ENCODE measurements at places on chromosomes 7 and 10.

DNA sequence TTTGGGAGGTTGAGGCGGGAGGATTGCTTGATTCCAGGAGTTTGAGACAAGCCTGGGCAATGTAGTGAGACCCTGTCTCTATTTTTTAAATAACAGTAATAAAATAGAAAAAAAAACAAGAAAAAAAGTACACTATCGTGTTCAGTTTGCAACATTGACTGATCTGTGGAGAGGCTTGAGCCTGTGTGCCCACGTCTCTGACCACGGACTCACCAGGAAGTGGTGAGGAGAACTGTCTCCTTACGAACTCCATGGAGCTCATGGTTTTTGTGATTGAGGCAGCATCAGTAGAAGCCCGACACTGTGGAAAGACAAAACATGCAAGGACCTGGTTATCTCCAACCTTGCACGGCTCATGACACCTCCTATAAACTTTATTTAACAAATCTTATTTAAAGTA, 23.9 kb upstream of the DNAJB6 start:
- DNase-seq = no peak

- no peak for DNase-seq
Measured at GRCh38 chr7:5349437-5350173, 66.9 kb downstream of the SLC29A4 start.

- no peak for DNase-seq
Measured at GRCh38 chr7:28686418-28686800, 271.7 kb downstream of the TRIL start.

- DNase-seq = no peak
Measured at GRCh38 chr10:84341983-84342382, 13.6 kb downstream of the CCSER2 start.

DNA sequence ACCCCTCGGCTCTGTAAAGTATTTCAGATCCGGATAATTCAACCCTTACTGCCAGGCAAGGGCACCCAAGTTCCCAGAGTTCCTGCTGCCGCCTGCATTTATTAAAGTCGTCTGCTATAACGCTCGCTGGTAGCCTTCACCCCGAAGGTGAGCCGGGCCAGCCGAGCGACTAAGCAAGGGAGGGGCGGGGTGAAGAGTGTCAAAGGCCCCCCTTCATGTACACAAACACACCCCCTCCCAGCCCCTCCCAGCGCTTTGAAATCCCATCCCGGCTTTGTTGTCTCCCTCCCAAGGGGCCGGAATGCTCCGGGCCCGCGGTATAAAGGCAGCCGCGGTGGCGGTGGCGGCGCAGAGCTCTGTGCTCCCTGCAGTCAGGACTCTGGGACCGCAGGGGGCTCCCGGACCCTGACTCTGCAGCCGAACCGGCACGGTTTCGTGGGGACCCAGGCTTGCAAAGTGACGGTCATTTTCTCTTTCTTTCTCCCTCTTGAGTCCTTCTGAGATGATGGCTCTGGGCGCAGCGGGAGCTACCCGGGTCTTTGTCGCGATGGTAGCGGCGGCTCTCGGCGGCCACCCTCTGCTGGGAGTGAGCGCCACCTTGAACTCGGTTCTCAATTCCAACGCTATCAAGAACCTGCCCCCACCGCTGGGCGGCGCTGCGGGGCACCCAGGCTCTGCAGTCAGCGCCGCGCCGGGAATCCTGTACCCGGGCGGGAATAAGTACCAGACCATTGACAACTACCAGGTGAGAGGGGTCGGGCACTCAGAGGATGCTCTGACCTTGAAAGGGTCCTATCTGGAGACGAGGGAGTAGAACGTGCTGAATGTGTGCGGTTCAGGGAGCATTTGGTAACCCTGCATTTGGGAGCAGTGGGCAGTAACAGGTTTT, at the start of gene DKK1:
Gene DKK1, plus strand, starts transcription at position 349 of the 889 bp plus-strand sequence. Its CDS starts 154 bp downstream, at position 503.
- DNase-seq = peak; percentile 25

DNA sequence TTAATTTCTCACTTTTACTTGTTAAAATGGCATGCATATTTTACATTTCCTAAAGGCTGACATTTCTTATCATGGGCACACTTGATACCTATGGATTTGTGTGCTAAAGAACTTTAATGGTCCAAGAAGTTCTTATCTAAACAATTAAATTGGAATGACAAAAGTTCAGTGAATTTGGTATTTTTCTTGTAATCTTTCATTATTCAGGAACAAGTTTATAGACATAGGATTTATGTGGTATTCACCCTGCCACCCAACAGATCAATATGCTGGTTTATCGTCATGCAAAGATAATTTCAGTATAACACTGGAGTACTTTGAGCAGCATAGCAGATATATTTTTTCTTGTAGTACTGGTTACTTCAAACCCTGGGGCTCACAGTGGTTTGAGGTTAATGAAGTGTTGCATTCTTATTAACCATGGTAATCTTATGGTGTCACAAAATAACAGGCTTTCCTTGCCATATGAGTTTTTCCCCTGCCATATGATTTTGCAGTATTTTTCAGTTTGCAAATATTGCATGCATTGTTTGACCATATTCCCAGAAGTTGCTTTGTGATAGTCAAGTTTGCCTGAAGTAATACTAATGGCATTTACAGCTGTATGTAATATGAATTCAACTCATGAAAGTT, 148.8 kb downstream of the PPP1R9A start:
- DNase-seq = no peak

- no peak for DNase-seq
Measured at GRCh38 chr10:106402458-106402857, 762.0 kb downstream of the SORCS1 start.
